ENCODE measurements at places on chromosomes 6 and 20.

GRCh38 chr20:23605867-23606651 is at the start of gene CST9:
Gene CST9 (minus strand): TSS chr20:23605917. CDS start chr20:23605864, 53 bp downstream.
- H3K4me1 ChIP-seq: no peaks in the 10 kb centered on the region
- no peak within 1 kb of the TSS for H3K4me3 ChIP-seq
- no peak for DNase-seq
- peaks cover 8% of the 10 kb centered on the region for H3K27me3 ChIP-seq

DNA sequence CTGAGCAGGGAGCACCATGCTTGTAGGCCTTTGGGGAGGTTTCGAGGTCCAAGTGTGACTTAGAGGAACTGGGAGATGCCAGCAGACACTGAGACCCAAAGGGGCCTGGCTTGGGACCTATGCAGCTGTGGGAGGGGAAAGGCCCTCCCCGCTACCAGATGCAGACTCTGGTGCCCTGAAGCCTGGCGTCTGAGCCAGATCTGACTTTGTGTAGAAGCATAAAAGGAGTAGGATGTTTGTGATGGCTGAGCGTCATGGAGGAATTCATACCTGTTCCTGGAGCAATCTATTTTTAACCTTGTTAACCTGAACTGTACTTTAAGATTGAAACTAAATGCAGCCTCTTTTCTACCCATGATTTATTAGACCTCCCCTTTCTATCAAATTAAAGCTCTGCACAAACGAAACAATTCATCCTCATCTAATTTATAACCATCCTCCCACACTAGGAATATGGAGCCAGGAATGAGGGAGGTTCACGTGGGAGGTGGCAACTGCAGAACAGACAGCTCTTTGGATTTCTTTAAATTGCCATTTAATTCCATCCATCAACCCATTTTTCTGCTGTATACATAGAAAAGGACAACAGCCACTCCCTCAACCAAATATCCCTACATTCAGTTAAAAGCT is 172.6 kb upstream of the AGPAT4 start:
- H3K27ac ChIP-seq: no peak overlapping the region
- no peaks in the 10 kb centered on the region for H3K36me3 ChIP-seq
- no peak for DNase-seq

GRCh38 chr20:63044204-63044600 is 37.4 kb upstream of the BHLHE23 start:
- H3K4me3 ChIP-seq: no peak overlapping the region
- no peak overlapping the region for H3K27ac ChIP-seq
- no peak for DNase-seq

GRCh38 chr6:158649289-158650143 is at the start of gene SYTL3:
Gene SYTL3 (plus strand): TSS chr6:158650054. CDS start chr6:158663269, 13,215 bp downstream.
- H3K36me3 ChIP-seq: no peaks in the 10 kb centered on the region
- H3K27me3 ChIP-seq: no peaks in the 10 kb centered on the region
- peak; percentile 29 for DNase-seq
- no peak within 1 kb of the TSS for H3K27ac ChIP-seq

- H3K27me3 ChIP-seq: no peaks in the 10 kb centered on the region
- DNase-seq: peak; percentile 21
- no peaks in the 10 kb centered on the region for H3K36me3 ChIP-seq
- no peak overlapping the region for H3K4me3 ChIP-seq
- H3K4me1 ChIP-seq: peaks cover 6% of the 10 kb centered on the region
These were observed 11.0 kb downstream of the TBPL1 start for GRCh38 chr6:133964052-133964451.

- peak; percentile 94 for DNase-seq
- H3K4me3 ChIP-seq: no peak overlapping the region
- H3K27me3 ChIP-seq: no peaks in the 10 kb centered on the region
- peaks cover 29% of the 10 kb centered on the region for H3K4me1 ChIP-seq
These were observed 24.9 kb upstream of the IER3 start for GRCh38 chr6:30769088-30769852.

DNA sequence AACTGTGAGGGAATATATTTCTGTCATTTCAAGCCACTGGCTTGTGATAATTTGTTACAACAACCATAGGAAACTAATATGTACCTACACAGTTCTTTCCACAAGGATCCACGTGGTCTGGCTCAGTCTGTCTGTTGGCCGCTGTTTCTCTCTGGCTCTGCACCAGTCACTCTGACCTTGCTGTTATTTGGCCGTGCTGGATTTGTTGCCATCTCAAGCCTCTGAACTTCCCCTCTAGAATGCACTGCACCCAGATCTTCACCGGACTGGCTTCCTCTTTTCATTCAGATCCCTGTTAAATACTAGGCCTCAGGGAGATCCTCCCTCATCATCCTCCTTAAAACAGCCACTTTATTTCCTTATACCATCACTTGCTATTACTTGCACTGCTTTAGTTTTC is 446.8 kb downstream of the TFAP2B start:
- H3K4me3 ChIP-seq: no peak overlapping the region
- H3K27me3 ChIP-seq: no peaks in the 10 kb centered on the region
- H3K4me1 ChIP-seq: no peaks in the 10 kb centered on the region
- no peak for DNase-seq

DNA sequence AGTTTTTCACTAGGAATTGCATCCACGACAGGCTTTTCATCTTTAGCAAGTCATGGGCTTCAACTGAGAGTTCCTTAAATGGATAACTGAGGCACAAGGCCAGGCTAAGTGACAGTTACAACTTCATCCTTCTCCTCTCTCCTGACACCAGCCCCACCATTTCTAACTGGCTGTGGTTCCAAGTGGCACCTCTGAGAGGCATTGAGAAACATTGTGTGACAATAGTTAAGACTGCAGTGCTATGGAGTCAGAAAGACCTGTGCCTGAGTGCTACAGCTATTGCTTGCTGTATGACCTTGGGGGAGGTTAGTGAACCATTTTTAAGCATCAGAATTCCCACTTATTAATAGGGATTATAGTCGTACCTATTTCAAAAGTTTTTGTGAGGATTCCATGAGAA is 26.2 kb upstream of the MLIP start:
- H3K4me3 ChIP-seq: no peak overlapping the region
- H3K4me1 ChIP-seq: no peaks in the 10 kb centered on the region
- no peaks in the 10 kb centered on the region for H3K36me3 ChIP-seq

GRCh38 chr6:78483553-78484197 is 383.7 kb upstream of the IRAK1BP1 start:
- H3K36me3 ChIP-seq: no peaks in the 10 kb centered on the region
- peaks cover 18% of the 10 kb centered on the region for H3K4me1 ChIP-seq
- H3K4me3 ChIP-seq: no peak overlapping the region
- no peaks in the 10 kb centered on the region for H3K27me3 ChIP-seq
- DNase-seq: no peak

DNA sequence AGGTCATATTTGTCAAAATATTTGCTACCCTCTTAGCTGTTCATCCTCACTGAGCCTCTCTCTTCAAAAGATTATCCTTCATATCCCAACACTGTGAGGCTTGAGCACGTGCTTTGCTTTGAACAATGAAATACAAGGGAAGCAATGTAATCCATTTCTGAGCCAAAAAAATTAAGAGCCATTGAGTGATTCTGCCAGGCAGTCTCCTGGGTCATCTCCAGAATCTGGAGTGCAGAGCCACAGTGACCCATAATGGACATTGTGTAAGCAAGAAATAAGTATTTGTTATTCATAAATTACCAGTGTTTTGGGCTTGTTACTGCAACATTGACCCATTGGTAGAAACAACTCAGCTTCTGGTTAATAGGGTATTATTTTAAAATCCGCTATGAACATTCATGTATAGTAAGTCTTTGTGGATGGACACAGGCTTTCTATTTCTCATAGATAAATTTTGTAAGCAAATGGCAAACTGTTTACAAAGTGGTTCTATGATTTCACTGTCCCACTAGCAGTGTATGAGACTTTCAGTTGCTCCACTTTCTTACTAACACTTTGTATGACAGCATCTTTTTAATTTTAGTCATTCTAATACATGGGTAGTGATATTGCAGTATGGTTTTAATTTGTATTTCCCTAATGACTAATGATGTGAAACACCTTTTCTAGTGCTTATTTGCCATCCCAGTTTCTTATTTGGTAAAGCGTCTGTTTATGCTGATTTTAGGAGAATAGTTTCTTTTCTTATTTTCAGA is 358.2 kb downstream of the PLCB1 start:
- DNase-seq: no peak
- no peak overlapping the region for H3K4me3 ChIP-seq
- no peak overlapping the region for H3K27ac ChIP-seq

- H3K27ac ChIP-seq: no peak overlapping the region
- H3K4me3 ChIP-seq: no peak overlapping the region
- peak; percentile 49 for DNase-seq
- no peaks in the 10 kb centered on the region for H3K36me3 ChIP-seq
- H3K4me1 ChIP-seq: no peaks in the 10 kb centered on the region
These were observed 30.1 kb upstream of the SLC16A10 start for GRCh38 chr6:111057074-111057752.

- no peaks in the 10 kb centered on the region for H3K4me1 ChIP-seq
These were observed 471.8 kb downstream of the COL12A1 start for GRCh38 chr6:74733830-74734620.

DNA sequence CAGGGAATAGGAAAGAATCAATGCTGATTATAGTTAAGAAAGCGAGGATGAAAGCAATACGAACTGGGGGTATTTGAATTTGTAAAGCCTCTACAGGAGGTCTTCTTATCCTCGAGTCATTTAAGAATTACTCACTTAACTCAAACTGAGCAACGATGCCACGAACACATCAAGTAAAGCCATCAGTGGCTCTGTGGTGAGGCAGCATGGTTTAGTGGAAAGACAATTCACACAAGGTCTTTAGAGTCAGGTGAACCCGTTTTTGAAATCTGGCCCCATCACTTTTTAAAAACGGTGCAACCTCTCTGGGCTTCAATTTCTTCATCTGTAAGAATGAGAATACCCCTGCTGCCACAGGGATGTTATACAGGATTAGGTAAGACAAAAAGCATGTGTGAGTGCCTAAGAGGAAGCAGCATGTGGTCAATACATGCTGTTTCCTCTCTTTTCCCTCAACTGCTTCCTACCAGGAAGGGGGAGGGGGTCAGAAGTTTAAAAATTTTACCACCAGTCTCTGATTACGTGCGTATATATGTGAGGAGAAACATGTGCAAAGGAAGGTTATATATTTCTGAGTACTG is 162.0 kb downstream of the BTBD9 start:
- no peaks in the 10 kb centered on the region for H3K4me1 ChIP-seq
- H3K27me3 ChIP-seq: no peaks in the 10 kb centered on the region
- no peaks in the 10 kb centered on the region for H3K36me3 ChIP-seq
- H3K27ac ChIP-seq: no peak overlapping the region
- H3K4me3 ChIP-seq: no peak overlapping the region

- no peaks in the 10 kb centered on the region for H3K36me3 ChIP-seq
- H3K27ac ChIP-seq: no peak overlapping the region
- H3K27me3 ChIP-seq: peaks cover 56% of the 10 kb centered on the region
- DNase-seq: no peak
- peaks cover 5% of the 10 kb centered on the region for H3K4me1 ChIP-seq
These were observed 2.5 kb upstream of the FOXQ1 start for GRCh38 chr6:1309366-1309765.

- no peak for DNase-seq
- H3K4me3 ChIP-seq: no peak overlapping the region
- no peak overlapping the region for H3K27ac ChIP-seq
- H3K27me3 ChIP-seq: no peaks in the 10 kb centered on the region
- H3K36me3 ChIP-seq: no peaks in the 10 kb centered on the region
These were observed 667.7 kb upstream of the AGPAT4 start for GRCh38 chr6:161941565-161941964.
